Thymus (tissue), 14 donors: ENCODE measurements at places on chromosomes 1 and 21.

- DNase-seq, result no peak
Measured at GRCh38 chr1:43327549-43328292, 9.9 kb upstream of the MPL start.

DNA sequence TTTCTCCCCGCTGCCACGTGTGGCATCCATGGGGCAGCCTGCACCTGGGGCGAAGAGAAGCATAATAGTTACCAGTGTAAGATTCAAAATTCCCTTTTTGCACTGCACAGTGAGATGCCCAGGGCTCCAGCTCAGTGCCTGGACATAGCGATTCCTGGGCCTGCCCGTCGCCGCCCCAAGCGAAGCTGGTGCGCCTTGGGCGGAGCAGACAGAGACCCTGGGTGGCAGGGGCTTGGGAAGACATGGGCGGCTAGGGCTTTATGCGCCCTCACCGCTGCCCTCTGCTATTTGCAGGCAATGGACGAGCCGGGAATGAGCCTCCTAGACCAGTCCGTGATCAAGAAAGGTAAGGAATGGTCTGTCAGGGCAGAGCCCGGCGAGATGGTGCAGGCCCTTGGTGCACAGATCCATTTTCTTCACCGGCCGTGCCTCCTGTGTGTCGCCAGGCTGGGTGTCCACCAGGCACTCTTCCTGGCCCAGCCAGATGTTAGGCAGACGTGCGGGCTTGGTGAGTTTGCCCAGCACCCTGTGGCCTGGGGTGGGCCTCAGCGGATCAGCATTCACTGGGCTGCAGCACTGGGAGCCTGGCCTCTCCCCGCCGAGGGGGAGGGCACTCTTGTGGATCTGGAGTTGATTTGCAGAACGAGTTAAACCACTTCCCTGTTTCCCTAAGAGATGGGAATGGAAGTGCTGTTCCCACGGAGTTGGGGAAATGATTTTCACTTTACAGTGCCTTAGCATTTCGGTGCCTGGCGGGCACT lies 1.7 kb downstream of the TFAP2E start:
- no peak for DNase-seq

GRCh38 chr1:197663162-197663953 lies 111.9 kb downstream of the DENND1B start:
- no peak for DNase-seq

GRCh38 chr1:112296908-112297307 lies 99.1 kb upstream of the CTTNBP2NL start:
- DNase-seq, result no peak

DNA sequence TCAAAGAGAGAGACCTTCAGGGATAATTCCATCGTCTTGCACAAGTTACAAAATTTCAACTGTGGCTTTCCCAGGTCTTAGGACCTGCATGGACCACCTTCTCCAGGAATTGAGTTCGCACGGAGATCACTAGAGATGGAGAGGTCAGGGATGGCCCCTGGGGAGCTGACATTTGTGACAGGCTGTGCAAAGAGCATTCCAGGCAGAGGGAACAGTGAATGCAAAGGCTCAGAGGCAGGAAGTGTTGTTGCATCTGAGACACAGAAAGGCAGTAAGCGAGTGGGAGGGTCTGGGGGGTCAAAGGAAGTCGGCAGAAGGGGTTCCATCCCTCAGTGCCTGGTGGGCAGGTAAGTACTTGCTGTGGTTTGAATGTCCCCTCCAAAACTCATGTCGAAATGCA lies 9.5 kb upstream of the SELENON start:
- no peak for DNase-seq

- no peak for DNase-seq
Measured at GRCh38 chr1:63917571-63918417, 144.0 kb downstream of the ROR1 start.
